ENCODE measurements at places on chromosomes 2 and 18.

- no peak for DNase-seq
Observed at GRCh38 chr2:6626401-6627012, 239.2 kb downstream of the CMPK2 start.

DNA sequence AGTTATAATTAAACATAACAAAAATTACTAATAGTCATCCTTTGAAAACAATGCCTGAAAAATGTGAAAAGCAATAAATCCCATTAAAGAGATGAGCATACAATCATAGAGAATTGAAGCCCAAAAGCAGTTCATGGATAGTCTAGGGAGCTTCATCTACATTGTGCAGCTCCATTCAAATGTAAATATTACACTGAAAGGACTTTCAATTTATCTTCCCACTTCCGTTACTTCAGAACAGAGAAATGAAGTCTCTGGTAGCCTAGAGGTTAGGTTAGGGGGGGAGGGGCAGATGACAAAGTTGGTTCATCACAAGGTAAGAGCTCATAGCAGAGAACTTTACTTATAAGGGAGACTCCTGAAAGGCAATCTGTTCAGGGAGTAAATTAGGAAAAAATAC is 126.6 kb upstream of the RGPD4 start:
- DNase-seq = no peak

- DNase-seq = no peak
Observed at GRCh38 chr2:171889333-171889732, 4.7 kb downstream of the SLC25A12 start.

- no peak for DNase-seq
Observed at GRCh38 chr2:156031121-156031520, 301.4 kb downstream of the NR4A2 start.

DNA sequence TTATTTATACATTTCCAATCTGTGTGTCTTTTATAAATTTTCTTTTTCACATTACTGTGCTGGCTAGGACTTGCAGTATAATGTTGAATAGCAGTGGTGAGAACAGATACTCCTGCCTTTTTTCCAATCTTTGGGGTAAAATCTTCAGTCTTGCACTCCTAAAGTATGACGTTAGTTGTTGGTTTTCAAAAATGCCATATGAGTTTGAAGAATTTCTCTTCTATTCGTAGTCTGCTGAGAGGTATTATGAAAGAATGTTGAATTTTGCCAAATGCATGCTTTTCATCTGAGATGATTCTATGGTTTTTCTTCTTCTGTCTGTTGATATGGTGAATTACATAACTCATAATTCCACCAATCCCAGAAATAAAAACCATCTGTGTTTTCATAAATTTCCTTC is 335.3 kb upstream of the CHST9 start:
- DNase-seq = no peak

DNA sequence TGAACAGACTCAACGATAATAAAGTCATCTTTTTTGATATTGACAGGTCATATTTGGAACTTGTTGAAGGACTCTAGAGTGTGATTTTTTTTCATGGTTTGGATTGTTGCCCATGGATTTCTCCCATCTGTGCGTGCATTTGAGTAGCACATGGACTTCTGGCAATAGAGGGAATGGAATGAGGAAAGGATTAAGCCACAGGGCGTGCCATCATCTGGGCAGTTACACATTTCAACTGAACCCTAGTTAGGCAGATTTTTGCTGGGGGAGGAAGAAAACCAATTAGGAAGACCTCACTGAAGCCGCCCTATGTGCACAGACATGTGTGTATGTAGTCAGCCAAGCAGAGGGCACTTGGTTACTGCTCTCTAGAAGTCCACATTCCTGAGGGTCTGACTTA is 72.6 kb downstream of the TPGS2 start:
- DNase-seq = no peak

- no peak for DNase-seq
Observed at GRCh38 chr2:45841752-45842407, 190.4 kb downstream of the PRKCE start.

- no peak for DNase-seq
Observed at GRCh38 chr2:145007093-145007959, 487.4 kb upstream of the ZEB2 start.

- no peak for DNase-seq
Observed at GRCh38 chr2:95348609-95349567, 51.7 kb downstream of the KCNIP3 start.

DNA sequence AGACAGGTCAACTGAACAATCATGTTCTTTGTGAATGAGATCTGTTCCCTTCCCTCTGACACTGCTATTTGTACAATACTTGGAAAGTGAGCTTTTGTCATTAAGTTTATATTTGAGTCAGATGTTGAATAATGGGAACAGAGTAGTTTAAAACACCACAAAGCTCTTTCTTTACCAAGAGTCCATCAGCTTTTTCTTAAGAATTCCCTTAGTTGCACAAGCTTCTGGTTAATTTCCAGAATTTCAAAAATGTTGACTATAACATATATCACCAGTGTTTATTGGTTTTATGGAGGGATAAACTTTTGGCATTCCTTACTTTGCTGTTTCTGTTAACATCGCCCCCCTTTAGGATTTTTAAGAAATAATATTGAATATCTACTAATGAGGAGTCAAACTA is 403.7 kb downstream of the CCDC85A start:
- DNase-seq = no peak

DNA sequence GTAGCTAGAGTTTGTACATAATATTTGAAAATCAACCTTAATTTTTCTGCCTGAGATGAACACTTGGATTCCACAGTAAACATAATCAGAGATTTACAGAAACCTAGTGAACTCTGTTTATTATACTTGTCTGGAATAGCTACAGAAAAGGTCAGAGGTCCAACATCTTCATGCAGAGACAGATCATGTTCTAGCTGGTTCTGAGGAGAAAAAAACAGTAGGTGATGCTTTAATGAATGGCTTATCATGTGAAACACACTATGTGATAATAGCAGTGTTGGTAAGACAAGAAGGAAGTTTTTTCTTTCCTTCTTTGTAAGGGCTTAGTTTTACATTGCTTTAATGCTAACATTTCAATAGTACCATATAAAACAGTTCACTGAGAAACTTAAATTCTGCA is 846.4 kb upstream of the ZEB2 start:
- DNase-seq = no peak

- no peak for DNase-seq
Observed at GRCh38 chr2:172416447-172417058, 10.8 kb upstream of the ITGA6 start.

- DNase-seq = no peak
Observed at GRCh38 chr2:38301969-38302702, 74.9 kb downstream of the ATL2 start.

- DNase-seq = no peak
Observed at GRCh38 chr2:15640261-15640711, 48.6 kb downstream of the DDX1 start.

- DNase-seq = no peak
Observed at GRCh38 chr2:23628926-23629771, 244.2 kb downstream of the KLHL29 start.

- DNase-seq = no peak
Observed at GRCh38 chr18:63255435-63255834, 64.1 kb downstream of the BCL2 start.

GRCh38 chr18:72922895-72923294 is 55.1 kb upstream of the NETO1 start:
- DNase-seq = no peak

- no peak for DNase-seq
Observed at GRCh38 chr2:229350883-229351282, 79.8 kb upstream of the PID1 start.

DNA sequence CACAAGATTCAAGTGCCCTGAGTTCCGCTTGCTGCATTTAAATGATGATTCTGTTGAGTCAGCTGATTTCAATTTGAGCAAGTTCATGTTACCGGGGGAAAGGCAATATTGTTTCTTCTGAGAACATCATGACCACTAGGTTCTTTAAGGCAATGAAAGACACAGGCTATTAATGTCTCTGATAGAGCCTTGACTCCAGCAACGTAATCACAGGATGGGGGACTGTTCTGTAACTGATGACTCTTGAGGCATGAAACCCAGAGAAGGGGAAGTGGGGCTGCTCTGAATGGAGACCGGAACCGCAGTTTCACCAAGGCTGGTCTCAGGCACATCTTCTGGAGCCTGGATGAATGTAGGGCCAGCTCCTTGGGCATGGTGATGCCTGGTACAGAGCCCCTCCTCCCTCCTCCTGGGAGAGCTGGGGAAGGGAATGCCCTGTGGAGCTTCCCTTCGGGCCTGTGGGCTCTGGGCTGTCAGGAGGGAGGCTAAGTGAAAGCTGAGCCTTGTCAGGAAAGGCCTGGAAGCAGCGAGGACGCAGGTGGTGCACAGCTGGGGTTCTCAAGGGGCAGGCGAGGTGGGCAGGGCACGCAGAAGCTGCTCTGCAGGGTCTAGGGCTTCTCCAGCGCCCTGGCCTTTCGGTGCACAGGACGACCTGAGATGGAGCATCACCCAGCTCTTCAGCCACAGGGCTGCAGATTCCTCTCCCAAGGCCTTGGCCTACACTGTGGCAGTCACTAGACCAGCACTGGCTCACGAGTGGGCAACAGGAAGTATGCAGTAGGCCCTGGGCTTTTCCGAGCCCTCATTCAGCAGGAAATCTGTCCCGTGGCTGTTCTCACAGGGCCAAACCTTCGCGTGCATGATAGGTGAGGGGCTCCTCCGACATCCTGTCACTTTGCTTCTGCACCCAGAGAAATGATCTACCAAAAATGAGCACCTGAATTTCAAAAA is 36.6 kb upstream of the PRLH start:
- DNase-seq = no peak

DNA sequence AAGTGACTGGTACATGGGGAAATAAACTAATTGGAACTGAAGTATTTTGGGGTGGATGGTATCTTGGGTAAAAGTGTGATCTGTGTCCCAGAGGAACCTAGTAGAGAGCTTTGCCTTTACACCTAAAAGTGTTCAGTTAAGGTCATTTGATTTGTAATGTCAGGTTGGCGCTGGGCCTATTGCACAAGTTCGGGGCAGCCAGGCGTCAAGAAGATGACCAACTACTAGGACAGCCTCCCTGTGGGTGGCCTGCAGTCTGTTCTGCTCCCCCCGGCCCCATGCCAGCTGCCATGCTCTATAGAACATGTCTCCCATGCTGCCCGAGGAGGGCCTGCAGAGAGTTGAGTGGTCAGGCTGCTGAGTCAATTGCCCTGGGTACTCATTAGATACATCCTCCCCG is 10.1 kb downstream of the RRM2 start:
- no peak for DNase-seq
